ENCODE measurements at places on chromosomes 1 and 21.

DNA sequence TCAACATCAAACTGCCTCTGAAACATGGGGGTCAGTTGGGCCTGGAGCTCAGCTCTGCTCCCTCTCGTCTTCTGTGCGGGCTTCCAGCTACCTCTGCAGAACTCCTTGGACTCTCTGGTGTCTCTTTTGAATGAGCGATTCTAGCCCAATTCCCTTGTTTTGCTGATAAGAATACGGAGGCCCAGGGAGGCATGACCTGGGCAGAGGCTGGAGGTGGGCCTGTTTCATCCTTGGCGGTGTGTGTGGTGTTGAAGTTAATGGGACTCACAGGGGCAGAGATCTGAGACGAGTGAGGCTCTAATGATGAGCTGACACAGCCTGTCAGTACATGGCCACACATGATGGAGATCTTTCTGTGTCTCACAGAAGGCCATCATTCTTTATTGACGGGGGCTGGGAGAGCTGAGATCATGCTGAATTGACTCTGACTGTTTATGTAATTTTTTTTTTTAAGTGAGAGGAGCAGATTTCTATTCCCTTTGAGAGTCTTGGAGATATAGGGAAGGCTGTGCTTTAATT lies 134.5 kb downstream of the URB2 start:
- DNase-seq, result no peak

- DNase-seq, result no peak
Measured at GRCh38 chr1:11494771-11495170, 15.8 kb downstream of the DISP3 start.

DNA sequence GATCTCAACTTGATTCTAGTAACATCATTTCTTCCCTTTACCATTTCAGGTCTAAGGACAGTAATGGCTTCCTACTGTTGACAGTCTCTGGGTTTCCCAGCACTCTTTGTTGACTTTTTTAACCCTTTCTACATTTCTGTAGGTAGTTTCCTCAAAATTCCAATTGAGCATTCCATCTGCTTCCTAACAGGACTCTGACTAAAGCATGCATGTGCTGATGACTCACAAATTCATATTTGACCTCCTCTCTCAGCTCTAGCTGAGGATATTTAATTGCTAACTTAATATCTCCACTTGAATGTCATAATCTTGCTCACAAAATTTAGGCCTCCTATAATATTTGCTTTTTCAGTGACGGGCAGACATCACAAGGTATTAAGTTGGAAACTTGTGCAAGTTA lies 93.3 kb upstream of the ZNHIT6 start:
- DNase-seq, result no peak

DNA sequence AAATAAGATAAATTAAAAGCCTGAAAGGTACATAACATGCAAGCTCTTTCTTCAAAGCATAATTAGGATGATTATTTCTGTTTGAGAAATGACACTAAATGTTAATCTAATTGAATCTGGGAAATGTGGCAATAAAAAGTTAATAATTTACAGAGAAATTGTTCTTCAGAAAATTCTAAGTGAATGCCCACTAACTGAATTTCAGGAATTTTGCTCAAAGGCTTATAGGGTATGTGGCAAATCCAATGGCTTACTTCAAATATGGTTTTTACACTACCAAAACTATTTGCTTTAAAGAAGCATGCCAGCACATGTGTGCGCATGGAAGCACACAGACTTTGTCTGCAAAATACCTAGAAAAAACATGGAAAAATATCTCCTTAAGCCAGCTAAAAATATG lies 186.6 kb upstream of the FOXD3 start:
- DNase-seq, result no peak

DNA sequence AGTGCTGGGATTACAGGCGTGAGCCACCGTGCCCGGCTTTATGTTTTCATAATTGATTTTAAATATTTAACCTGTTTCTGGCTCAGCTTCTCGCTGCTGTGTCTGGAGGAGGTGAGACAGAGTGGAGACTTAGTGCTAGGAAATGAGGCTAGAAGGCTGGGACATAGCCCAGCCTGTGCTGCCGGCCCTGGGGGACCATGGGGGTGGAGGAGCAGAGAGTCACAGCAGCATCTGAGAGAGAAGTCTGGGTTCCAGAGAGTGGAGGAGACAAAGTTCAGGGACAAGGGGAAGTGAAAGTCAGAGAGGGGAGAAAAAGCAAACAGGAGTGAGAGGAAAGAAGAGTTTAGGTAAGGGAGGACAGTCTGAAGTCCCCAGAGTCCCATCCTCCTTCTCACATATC lies 71.9 kb downstream of the LHX9 start:
- DNase-seq, result no peak

GRCh38 chr21:23968722-23969647 lies 1638.3 kb downstream of the MRPL39 start:
- DNase-seq, result peak; percentile 35

DNA sequence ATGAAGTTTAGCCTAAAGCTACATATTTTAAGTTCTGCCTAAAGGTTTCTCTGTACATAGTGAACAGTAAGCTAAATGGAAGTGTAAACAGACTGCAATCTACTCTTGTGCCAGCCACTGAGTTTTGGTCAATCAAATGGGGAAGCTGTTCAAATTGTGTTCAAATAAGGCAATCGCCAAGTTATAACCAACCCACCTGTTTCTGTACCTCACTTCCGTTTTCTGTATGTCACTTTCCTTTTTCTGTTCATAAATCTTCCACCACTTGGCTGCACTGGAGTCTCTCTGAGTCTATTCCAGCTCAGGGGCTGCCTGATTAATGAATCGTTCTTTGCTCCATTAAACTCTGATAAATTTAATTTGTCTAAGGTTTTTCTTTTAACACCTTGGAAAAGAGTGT lies 10.8 kb upstream of the THEM4 start:
- no peak for DNase-seq

DNA sequence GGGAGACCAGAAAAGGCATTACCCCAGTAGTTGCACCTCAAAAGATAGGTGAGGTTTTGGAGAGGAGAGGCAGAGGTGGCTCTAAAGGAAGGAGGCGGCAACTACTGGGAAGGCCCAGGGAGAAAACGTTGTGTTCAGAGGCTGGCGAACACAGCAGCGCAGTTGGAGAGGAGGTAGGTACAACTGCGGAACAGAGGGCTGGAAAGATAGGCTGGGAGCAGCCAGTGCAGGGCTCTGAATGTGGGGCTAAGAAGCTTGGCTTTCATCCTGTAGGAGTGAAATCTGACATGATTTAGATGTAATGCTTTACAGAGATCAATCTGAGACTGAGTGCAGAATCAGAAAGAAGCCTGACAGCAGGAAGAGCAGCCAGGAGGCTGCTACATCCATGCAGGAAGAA lies 13.0 kb downstream of the RIMS3 start:
- DNase-seq, result no peak

DNA sequence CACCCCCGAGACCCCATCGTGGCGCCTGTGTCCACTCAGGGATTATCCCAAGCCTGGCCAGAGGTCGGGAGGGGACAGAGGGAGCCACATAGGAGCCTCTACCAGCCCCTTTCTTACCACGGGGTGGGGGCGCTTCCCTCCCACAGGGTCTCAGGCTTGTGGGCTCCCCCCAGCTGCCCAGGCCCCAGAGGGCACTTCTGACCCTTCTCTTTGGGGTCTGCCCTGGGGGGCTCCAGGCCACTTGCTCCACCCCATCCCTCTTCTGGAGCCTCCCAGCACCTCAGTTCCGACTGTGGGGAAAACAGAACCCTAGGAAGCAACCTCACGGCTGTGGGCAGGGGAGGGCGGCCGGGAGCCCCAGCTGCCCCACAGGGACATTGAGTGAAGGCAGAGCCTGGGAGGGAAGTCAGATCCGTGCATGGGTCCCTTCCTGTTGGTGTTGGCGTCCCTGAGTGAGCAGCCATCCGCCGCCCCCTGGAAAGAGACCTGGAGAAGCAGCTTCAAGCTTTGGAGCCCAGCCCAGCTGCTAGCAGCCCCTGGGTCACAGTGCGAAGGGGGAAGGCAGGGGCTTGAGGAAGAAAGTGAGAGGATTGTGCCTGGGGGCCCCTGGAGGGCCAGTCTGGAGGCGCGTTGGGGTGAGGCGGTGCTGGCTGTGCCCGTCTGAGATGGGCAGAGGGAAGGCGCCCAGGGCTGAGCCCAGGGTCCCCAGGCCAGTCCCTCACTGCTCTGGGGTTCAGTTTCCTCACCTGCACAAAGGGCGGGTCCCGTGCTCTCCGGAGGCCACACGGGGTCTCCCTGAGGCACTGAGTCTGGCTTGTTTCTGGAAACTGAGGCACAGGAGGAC lies 22.1 kb downstream of the RRP1 start:
- DNase-seq, result no peak

DNA sequence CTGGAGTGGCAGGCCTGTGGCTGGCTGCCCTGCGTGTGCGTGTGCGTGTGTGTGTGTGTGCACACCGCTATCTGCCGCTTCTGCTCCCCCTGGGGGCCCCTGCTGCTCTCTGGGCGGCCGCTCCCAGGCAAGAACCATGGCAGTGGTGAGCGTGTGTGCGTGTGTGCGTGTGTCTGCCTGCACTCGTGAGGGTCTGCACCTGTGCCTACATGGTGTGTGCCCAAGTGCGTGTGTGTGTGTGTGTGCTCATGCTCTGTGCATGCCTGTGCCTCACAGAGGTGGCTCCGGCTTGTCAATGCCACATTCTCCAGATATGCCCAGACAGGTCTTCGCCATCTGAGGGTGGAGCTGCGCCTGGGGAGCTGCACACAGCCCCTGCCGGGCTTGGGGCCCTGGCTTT lies 18.7 kb upstream of the PEX10 start:
- no peak for DNase-seq

DNA sequence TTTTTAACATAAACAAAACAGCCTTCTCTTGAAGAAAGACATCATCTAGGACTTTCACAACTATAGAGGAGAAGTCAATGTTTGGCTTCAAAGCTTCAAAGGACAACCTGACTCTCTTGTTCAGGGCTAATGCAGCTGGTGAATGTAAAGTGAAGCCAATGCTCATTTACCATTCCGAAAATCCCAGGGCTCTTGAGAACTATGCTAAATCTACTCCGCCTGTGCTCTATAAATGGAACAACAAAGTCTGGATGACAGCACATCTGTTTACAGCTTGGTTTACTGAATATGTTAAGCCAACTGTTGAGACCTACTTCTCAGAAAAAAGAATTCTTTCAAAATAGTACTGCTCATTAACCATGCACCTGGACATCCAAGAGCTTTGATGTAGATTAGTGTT lies 259.8 kb upstream of the NR5A2 start:
- no peak for DNase-seq

DNA sequence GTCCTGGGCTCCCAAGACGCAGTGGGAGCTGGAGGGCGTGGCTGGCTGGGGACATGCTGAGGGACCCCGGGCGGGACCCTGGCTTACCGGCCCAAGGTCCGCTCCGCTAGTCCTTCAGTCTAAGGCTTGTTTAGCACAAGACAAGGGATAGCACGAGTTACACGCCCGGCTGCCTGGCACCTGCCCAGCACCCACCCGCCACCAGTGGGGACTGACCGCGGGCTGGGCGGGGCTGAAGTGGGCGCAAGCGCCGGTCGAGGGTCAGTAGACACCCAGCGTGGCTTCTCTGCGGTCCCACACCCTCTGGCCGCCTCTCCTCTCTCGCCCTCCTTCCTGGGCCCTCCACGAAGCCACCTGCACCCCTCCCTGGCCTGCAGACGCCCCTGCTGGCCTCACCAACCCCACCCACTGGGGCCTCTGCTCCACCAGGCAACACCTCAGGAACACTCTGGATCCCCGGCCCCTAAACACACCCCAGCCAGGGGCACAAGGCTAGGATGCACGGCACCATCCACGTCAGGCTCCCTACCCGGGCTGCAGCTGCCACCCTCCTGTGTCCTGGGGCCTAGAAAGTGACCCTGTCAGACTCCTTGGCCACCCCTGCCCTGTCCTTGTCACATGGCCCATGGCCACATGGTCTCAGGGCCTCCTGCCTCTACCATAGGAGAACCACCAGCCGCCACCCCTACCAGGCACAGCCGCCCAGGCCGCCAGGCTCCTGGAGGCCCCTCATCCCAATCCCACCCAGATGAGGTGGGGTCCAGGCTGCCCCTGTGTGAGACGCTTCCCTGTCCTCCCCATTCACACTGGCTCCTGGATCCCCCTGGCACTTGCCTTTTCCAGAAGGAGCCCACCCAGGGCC lies 6.1 kb downstream of the TAS1R3 start:
- DNase-seq, result no peak

DNA sequence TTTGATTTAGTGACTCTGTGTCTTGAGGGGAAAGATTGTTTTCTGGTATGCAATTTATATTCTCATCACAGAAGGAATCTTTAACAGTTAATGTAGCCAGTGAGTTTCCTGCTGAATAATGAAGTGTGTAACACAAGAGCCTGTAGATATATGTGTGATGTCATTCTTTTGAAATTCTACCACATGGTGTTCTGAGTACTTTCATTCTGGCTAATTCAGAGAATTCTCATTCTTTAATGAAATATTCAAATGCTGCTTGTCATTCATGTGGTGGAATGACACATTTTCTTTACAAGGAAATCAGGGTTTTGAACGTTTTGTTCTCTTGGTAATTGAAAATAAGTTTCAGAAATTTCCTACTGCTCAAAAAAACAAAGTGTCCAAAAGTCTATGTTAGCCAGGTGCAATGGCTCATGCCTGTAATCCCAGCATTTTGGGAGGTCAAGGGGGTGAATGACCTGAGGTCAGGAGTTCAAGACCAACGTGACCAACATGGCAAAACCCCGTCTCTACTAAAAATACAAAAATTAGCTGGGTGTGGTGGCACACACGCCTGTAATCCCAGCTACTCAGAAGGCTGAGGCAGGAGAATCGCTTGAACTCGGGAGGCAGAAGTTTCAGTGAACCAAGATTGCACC lies 79.6 kb downstream of the MAP3K21 start:
- peak; percentile 8 for DNase-seq

- DNase-seq, result no peak
Measured at GRCh38 chr1:185804206-185804605, 70.0 kb downstream of the HMCN1 start.

DNA sequence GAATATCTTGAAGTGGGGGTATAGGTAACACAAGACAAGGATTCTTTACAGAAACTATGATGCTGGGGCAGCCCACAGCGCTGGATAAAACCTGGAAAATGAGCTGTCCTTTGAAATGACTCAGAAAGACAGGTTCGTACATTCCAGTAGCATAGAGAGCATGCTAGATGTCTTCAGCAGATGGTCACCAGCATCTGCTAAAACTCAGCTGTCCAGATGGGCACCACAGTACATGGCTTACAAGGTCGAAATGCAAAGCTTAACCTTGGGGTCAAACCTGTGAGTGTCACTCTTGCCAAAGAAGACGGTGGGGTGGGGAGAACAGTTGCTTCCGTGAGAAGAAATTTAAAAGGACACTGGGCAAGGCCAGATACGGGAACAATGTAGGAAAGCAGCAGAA lies 41.3 kb upstream of the TRIM45 start:
- DNase-seq, result no peak

Data from GM13977 (cell line).